ENCODE measurements at places on chromosomes 16 and 17.

- DNase-seq = no peak
Observed at GRCh38 chr16:30740364-30741251, 7.6 kb upstream of the PHKG2 start.

GRCh38 chr17:66715076-66715675 is 119.7 kb upstream of the CACNG5 start:
- no peak for DNase-seq

DNA sequence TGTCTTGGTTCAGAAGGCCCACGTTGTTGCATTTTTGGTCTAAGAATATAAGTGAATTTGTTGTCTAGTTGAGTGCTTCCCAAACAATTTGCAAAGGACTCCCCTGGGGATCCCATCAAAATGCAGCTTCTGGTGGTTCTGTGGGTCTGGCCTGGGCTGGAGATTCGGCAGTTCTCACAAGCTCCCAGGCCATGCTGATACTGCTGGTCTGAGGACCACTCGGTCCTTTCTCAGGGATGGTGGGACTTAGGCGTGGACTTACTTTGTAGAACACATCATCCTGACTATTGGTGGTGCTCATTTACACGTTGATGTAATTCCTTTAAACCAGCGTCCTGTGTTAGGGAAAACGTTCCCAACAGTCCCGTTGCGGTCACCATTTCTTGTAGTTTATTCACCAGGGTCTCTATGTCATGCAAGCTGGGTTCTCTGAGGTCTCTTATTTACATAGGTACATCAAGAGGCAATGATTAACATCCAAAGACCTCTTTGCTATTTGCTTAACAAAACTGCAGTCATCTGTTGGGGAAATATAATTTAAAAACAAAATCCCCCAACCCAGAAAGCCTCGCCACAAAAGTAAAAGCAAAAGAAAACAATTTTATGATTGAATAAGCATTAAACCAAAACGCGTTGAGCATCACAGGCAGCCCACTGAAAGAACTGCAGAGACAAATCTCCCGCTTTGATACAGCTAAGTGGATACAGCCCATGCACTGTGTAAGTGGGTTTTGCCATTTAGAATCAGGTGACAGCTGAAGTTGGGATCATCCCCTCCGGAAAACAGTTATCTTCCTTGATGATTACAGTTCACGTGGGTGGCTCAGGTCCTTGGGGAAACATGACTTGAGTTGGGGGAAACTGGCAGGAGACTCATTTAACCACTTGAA is 39.0 kb upstream of the SEC14L1 start:
- DNase-seq = no peak

DNA sequence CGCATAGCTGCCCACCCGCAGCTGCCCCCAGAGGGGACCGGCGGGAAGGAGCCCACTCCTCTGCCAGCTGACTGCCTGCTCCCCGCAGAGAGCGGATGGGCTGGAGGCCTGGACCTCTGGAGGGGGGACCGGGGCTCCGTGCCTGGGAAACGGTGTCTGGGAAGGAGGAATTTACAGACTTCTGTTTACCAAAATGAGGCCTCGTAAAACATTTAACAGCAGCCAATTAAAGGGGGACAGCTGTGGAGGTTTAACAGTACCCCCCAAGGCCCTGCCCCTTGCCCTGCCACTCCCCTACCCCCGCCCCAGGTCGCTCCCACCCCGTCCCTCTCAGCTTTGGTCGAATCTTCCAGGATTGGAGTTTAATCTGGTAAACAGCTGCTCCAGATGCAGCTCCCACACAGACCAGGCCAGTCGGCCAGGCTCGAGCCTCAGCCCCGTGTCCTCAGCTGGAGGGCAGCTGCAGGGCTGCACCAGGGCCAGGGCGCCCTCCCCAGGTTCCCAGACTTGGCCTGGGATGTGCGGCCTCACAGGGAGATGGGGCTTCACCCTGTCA is 41.1 kb downstream of the BAHCC1 start:
- no peak for DNase-seq

- DNase-seq = no peak
Observed at GRCh38 chr16:90077757-90078578, 837 bp upstream of the PRDM7 start.

- DNase-seq = no peak
Observed at GRCh38 chr17:78707016-78707415, 75.1 kb downstream of the CYTH1 start.

GRCh38 chr17:19706791-19707727 is 9.3 kb downstream of the SLC47A2 start:
- DNase-seq = no peak

DNA sequence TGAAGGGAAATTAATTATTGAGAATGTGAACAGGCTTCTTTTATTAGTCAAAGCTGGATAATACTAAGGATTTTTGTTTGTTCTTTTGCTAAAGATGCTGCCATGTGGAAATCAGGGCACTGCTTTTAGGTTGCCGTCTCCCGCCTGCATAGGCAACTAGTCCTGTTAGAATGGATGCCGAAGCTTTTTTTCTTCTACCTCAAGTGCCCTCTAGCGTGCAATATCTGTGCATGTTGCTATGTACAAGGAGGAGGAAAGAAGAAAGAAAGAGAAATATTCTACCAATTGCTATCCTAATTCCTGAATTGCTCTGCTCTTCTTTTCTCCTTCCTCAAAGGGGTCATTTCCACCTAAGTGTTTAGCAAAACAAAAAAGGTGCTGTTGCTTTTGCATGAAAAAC is 5.2 kb upstream of the CDH8 start:
- no peak for DNase-seq

GRCh38 chr17:47872019-47872650 is 21.2 kb upstream of the SP6 start:
- DNase-seq = no peak

DNA sequence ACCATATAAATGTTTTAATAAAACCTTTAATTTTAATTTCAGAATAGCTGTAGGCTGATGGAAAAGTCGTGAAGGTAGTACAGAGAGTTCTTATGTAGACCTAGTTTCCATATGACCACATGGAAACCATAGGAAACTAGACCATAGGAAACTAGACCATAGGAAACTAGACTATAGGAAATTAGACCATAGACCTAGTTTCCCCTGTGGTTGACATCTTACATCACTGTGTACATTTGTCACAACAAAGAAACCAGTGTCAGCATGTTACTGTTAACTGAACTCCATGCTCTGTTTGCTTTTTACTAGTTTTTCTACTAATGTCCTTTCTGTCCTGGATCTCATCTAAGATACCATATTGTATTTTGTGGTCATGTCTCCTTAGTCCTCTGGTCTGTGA is 14.6 kb downstream of the NUDT7 start:
- DNase-seq = no peak
